ENCODE measurements at places on chromosomes 11 and 22. TPM values are rescaled to one million over a fixed set of nuclear protein-coding genes. Genes with fewer than 3 reads are reported as not detected.

Gene NPAT
- 28.4 TPM for total RNA-seq

DNA sequence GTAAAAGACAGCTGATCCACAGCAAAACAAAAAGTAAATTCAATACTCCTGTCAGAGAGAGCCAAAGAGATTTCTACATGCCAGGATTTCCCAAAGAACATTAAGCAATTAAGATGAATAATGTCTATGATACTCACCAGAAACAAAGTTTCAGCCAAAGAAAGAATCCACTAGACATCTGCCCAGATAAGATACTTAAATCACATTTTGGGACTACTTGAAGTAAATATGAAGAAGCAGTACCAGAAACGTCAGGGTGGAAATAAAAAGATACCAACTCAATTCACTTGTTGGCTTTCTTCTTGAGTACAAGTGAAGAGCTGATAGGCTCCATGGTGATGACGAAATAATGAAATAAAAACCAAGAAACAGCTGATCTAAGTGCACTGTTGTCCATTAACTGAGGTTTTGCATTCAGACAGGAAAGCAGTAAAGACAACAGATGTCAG lies 31.6 kb upstream of the ARHGAP32 start:
- H3K27ac ChIP-seq = no peak overlapping the region
- no peaks in the 10 kb centered on the region for H3K4me1 ChIP-seq
- no peak for DNase-seq
- H3K4me3 ChIP-seq = no peak overlapping the region
- H3K27me3 ChIP-seq = no peaks in the 10 kb centered on the region

- H3K4me3 ChIP-seq = no peak overlapping the region
- H3K27me3 ChIP-seq = peaks cover 9% of the 10 kb centered on the region
- no peaks in the 10 kb centered on the region for H3K36me3 ChIP-seq
- H3K4me1 ChIP-seq = no peaks in the 10 kb centered on the region
Observed at GRCh38 chr11:104588446-104588845, 309.8 kb downstream of the CASP12 start.

DNA sequence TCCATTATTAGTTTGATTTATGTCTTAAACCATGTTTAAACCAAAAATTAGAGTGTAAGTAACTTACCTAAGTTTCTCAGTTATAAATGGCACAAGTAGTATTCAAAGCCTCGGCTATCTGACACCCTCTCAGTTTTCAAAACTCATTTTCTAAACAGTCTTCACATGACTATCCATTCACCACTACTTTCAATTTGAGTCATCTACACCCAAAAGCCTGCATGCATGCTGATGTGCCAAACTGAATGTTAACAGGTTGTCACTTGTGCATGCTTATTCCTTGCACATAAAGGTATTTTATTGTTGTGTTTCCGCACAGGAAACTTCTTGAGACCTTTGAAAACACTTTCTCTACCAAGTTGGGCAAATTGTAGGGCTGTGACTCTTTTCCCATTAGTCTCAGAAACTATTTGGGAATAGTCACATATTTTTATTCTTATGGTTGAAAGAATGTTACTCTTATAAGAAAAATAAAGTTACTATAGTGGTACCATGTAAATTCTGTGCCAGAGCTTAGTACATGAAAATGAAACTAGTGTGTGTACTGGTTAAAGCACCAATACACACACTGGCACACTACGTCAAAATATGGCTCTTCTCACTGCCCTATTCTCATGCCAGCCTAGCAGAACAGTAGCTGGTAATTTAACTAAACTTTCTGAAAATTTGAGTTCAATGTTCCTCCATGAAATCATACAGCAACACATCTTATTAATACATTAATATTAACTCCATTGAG lies 2.2 kb upstream of the OR51E2 start:
- no peak overlapping the region for H3K4me3 ChIP-seq
- DNase-seq = no peak
- peaks cover 10% of the 10 kb centered on the region for H3K27me3 ChIP-seq
- H3K4me1 ChIP-seq = no peaks in the 10 kb centered on the region

DNA sequence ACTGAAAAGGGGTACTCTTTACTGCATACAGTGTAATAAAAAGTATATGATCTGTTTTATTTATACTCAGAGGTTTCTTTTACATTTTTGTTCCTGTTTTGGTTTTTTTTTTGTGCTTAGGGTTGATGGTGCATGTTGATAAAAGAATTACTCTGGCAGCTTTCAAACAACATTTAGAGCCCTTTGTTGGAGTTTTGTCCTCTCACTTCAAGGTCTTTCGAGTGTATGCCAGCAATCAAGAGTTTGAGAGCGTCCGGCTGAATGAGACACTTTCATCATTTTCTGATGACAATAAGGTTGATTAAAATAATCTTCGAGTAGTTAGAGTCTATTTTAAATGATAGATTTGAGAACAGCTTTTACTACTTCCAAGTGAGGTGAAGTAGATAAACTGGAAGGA lies 60.6 kb downstream of the DKK3 start:
- no peaks in the 10 kb centered on the region for H3K27me3 ChIP-seq
- H3K4me1 ChIP-seq = no peaks in the 10 kb centered on the region
- DNase-seq = no peak
- no peak overlapping the region for H3K4me3 ChIP-seq
- H3K36me3 ChIP-seq = peaks cover 39% of the 10 kb centered on the region

DNA sequence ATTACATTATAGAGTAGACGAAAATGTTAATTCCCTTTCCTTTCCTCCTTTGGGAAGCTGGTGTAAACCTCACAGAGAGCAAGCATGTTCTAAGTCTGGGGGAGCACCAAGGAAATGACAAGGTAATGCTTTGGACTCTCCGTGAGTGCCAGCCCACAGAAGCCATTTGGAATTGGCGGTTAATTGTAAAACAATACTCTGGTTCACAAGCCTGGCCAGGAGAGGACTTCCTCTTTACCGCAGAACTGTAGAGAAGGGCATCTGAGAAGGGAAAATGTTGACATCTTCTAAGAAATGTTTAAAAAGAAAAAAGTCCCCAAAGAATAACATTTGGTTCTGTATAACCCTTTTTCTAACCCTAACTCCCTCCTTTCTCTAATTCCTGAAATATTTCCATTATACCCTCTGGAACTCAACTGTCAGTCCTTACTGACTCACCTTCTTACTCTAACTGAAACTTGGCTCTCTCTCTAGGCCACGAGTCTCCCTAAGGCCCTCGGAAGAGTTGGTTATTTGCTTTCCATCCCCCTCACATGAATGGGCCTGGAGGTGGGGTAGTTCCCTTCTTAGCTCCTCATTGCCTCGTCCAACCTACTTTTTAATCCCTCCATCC lies 379.8 kb downstream of the SOX6 start:
- no peak for DNase-seq
- H3K4me1 ChIP-seq = no peaks in the 10 kb centered on the region
- no peak overlapping the region for H3K4me3 ChIP-seq
- H3K27ac ChIP-seq = no peak overlapping the region
- H3K36me3 ChIP-seq = no peaks in the 10 kb centered on the region

Gene COA4
- total RNA-seq = 103 TPM

Gene OR51B4
- not detected for total RNA-seq

GRCh38 chr11:122004446-122004845 lies 111.6 kb downstream of the BLID start:
- H3K27ac ChIP-seq = no peak overlapping the region
- peaks cover under 1% of the 10 kb centered on the region for H3K27me3 ChIP-seq
- H3K4me1 ChIP-seq = no peaks in the 10 kb centered on the region
- no peak for DNase-seq

GRCh38 chr11:112613051-112613972 lies 347.9 kb upstream of the NCAM1 start:
- H3K27me3 ChIP-seq = peaks cover 8% of the 10 kb centered on the region
- DNase-seq = no peak
- H3K36me3 ChIP-seq = no peaks in the 10 kb centered on the region
- no peak overlapping the region for H3K4me3 ChIP-seq

Gene ZNF214
- not detected for total RNA-seq

GRCh38 chr22:39097098-39098020 lies at the start of gene APOBEC3H:
Gene APOBEC3H, plus strand, starts transcription at chr22:39097244. Its CDS starts 3,035 bp downstream, at chr22:39100279.
- peak within 1 kb of the TSS; percentile 84 for H3K27ac ChIP-seq
- peaks cover 74% of the 10 kb centered on the region for H3K4me1 ChIP-seq
- no peaks in the 10 kb centered on the region for H3K36me3 ChIP-seq
- H3K4me3 ChIP-seq = peak within 1 kb of the TSS; percentile 34

DNA sequence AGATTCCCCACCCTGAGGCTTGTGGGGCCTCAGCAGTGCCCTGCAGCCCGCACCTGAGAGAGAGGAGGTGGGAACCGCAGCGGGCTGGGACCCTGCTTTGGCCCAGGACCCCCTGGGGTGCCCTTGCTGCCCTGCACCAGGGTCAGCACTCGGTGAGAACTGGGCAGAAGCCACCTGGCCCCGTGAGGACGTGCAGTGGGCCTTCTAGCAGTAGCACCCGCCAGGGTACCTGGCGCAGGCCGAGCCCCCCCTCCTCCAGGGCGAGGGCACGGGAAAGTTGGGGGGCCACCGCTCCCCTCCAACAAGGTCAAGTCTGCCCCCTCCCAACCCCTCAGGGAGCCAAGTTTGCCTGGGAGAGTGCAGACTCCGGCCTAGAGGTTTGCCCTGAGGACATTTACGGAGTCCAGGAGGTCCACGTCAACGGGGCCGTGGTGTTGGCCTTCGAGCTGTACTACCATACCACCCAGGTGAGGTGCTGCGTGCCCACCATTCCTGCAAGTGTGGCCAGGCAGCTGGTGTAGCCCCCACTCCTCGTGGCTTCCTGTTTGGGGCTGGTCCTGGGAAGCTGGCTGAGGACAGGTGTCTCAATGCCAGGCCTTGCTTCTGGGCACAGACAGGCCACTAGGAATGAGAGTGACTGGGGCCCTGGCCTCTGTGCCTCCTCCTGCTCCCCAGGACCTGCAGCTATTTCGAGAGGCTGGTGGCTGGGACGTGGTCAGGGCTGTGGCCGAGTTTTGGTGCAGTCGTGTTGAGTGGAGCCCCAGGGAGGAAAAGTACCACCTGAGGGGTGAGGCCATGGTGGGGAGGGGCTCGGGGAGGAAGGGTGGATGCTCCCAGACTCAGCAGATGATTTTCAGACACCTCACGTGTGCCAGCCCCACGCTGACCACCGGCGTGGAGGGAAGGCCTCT lies 3.5 kb downstream of the PGGHG start:
- H3K27ac ChIP-seq = no peak overlapping the region
- H3K36me3 ChIP-seq = peaks cover 16% of the 10 kb centered on the region
- peaks cover 21% of the 10 kb centered on the region for H3K4me1 ChIP-seq

DNA sequence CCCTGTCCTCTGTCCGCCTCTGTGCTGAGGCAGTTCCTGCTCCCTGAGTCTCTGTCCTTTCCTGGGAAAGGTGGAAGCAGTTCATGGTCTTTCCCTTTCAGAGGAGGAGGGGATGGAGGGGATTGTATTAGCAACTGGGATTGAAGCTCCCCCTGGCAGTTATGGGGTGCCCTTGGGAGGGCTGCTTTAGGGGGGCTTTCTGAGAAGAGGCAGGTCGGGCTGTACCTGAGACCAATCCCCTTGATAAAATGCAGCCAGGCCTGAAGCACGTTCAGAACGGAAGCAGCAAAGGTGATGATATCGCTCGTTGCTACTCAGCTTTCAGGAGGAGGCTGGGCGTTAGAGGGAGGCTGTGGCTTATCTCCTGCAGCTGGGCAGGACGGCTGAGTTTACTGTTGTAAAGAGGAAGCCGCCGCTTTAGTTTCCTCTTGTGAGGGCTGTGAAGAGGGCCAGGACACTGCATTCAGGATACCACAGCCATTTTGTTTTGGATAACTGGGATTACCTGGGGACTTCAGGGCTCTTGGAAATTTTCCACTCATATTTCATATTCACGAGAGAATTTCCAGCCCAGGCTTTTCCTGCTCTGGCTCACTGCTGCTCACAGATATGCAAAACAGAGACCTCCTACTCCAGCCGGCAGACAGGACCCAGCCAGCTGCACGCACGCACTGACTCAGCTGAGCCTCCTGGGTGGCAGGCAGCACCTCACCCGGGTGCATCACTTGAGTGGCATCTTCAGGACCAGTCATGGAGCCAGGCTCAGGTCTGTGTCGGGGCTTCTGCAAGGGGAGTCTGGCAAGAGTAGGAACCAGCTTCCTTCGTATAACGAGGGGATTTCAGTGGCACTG lies 798 bp downstream of the AMPD3 start:
- H3K4me1 ChIP-seq = peaks cover 88% of the 10 kb centered on the region
- H3K27me3 ChIP-seq = no peaks in the 10 kb centered on the region
- H3K36me3 ChIP-seq = peaks cover 10% of the 10 kb centered on the region
- H3K27ac ChIP-seq = peak overlapping the region; percentile 98

DNA sequence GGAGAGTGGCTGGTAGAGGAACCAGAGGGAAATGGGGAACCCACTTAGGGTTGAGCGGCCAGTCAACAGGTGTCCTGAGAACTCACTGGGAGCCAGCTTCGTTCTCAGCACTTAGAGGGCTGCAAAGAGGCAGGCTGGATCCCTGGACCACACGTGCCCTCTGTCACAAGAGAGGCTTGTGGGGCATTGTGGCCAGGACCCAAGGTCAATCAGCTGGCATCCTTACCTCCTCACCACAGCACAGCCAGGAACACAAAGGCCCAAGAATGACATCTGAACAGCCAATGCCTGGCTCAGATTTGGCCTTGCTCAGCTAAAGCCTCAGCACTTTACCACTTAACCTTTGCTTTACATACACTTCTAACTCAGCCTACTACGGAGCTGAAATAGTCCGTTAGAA lies 7.4 kb downstream of the MAPK8IP1 start:
- H3K36me3 ChIP-seq = no peaks in the 10 kb centered on the region
- H3K4me1 ChIP-seq = no peaks in the 10 kb centered on the region
- peaks cover 19% of the 10 kb centered on the region for H3K27me3 ChIP-seq

DNA sequence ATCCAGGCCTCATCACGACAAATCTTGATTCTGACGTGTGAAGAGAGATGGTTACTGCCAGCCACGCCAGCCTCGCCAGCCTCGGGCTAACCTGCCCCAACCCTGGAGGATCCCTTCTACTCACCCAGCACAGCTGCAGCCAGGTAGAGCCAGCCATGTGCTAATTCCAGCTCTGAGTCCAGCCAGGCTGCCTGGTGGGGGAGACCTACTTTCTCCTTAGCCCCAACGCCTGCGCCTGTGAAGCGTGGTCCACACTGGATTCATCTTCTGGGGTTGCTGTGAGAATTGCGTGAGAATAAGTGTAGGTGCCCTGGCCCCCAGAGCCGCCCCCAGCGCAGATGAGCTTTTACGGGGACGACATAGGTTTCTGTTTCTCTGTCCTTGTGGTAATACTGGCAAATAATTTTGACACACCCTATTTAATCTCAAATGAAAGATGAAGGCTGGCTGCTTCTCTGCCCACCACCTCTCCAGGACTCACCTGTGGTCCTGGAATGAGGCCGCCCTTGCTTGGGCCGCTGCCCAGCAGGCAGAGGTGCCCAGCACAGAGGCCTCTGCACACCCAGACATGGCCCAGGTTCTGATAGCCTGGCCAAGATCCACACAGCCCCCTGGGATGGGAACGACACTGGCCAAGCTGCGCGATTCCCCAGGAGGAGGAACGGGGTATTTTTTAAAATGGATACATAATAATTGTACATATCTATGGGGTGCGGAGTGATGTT lies 528.4 kb downstream of the TBC1D22A start:
- no peaks in the 10 kb centered on the region for H3K27me3 ChIP-seq
- H3K36me3 ChIP-seq = no peaks in the 10 kb centered on the region
- H3K4me3 ChIP-seq = no peak overlapping the region
- DNase-seq = no peak

- peaks cover 2% of the 10 kb centered on the region for H3K27me3 ChIP-seq
- no peak for DNase-seq
- H3K36me3 ChIP-seq = no peaks in the 10 kb centered on the region
- H3K27ac ChIP-seq = no peak overlapping the region
- H3K4me1 ChIP-seq = no peaks in the 10 kb centered on the region
- no peak overlapping the region for H3K4me3 ChIP-seq
Observed at GRCh38 chr11:127383026-127383425, 382.5 kb upstream of the KIRREL3 start.

Gene MMP3
- total RNA-seq = not detected

GRCh38 chr22:24805790-24806662 lies at the start of gene SGSM1:
Gene SGSM1, plus strand, starts transcription at chr22:24806211. Its CDS starts 115 bp downstream, at chr22:24806326.
- H3K27me3 ChIP-seq = peaks cover 2% of the 10 kb centered on the region
- peak within 1 kb of the TSS; percentile 27 for H3K27ac ChIP-seq
- no peaks in the 10 kb centered on the region for H3K36me3 ChIP-seq

Gene BRMS1
- 30.2 TPM for total RNA-seq

GRCh38 chr22:23236440-23237184 lies 56.3 kb downstream of the BCR start:
- no peak for DNase-seq
- no peak overlapping the region for H3K4me3 ChIP-seq
- H3K4me1 ChIP-seq = peaks cover 79% of the 10 kb centered on the region
- no peaks in the 10 kb centered on the region for H3K27me3 ChIP-seq
